ENCODE measurements at places on chromosomes 3 and 15.

DNA sequence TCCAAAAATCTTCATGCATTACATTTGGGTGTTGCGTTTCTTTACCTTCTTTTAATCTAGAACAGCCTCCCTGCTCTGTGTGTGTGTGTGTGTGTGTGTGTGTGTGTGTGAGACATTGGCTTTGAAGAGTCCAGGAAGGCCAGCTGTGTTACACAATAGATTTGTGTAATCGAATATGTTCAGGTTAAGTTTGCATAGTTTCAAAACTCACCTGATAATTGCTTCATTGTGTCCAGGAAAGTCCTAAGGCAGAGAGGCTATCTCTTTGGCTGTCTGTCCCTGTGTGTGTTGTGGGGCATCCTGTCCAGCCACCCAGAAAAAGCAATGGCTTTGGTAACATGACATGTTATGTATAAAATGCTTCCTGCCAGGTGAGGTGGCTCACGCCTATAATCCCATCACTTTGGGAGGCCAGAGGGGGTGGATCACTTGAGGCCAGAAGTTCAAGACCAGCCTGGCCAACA lies 37.5 kb downstream of the ZNF710 start:
- no peak for DNase-seq

DNA sequence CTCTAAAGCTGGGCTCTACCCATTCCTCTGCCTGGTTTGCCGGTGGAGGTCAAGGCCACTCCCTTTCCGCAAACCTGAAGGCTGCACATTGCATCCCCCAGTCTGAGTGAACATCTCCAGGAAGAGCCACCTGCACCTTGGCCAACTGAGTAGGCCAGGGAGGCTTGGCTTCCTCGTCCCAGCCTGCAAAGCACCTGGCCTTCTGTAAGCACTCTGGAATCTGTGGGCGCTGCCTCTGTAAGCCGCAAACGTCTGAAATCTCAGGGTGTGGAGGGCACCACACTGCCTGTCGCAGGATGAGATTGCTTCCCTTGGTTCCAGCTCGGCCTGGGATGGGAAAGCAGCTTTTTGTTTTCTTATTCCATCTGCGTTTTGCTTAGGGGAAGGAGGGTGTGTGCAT lies 81.3 kb downstream of the SEC22A start:
- peak; percentile 3 for DNase-seq

- no peak for DNase-seq
These were observed 199.2 kb upstream of the SLC2A2 start for GRCh38 chr3:171225708-171226107.

DNA sequence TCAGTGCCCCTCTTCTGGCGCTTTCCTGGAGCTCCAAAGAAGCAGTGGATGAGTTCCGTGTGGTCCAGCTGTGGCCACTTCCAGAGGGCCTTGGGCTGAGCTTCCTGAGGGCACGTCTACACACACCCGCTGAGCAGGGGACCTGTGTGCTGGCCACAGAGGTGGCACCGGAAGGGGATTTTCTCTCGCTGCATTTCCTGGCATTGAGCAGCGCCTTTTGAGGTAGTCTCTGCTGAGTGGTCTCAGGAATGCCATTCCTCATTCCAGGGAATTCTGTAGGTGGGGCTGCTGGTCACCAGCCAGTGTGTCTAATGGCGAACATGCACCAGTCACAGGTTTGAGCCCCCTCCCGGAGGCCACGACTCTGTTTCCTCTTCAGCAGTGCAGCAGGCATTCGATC lies 48.1 kb downstream of the AMOTL2 start:
- no peak for DNase-seq

DNA sequence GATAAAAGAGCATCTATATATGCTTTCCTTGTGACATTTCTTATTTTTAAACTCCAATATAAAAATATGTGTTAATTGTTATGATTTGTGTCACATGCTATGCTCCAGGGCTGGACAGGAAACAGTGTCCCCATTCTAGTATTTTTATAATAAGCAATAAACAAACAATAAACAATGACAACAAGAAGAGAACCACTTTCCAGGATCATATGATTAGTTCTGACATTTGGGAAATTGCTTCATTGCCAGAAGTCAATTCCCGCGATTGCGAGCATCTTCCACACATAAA lies 260.9 kb downstream of the FHIT start:
- DNase-seq = no peak

DNA sequence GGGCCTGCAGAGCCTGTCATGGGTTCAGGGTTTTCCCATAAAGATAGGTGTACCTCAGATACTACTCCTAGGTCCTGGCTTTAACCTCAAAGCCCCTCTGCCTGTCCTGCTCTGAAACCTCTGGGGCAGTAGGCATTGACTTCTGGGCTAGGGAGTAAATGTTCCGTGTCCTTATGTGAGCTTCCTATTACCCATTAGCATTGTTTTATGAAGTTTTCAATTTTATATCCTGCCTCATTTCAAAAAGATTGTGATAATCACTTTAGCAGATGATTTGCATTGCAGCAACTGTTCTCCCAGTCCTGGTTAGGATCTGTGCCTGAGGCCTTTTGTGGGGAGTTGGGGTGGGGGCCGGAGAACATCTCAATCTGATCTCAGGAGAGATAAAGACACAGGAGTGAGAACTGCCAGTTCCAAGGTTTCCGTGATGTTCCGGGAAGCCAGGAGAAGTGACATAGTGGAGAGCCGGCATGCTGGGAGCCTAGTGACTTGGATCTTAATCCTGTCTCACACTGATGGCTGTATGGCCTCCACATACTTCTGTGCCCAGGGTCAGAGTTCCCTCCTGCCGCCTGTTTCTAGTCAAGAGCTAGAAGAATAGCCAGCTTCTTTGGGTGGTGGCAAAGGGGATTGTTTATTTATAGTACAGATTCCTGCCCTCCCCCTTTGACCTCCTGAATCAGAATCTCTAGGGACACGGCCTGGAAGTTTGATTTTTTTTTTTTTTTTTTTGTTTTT lies 10.6 kb downstream of the TPM1 start:
- DNase-seq = no peak

DNA sequence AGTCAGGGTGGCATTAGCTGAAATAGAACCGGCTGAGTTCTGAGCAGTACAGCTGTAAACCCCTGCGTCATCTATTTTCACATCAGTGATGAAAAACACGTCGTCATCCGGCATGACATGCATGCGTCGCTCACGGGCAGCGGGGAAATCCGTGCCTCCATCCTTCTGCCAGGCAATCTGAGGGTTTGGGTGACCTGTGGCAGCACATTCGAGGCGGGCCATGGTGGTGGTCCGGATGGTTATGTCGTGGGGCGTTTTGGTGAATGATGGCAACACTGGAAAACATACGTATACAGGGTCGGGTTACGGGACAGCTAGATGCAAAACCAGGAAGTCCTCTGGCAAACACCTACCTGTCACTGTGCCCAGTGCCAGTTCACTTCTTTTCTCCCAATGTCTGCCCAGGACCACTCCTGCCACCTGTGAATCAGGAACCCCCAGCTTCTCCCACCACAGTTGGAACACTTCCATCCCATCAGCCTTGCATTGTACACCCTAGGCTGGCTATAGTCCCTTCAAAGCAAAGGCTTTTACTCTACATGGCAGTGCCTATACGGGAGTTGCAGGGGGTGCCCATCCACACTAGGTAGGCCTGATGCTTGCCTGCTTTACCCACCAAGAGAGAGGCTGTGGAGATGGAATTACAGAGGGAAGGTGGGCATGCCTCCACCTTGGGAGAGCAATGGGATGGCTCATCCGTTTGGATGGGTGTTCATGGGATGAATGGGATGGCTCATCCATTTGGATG lies 116.7 kb downstream of the LRIG1 start:
- DNase-seq = no peak

- DNase-seq = no peak
These were observed 127.0 kb upstream of the ROBO2 start for GRCh38 chr3:76912841-76913383.

- DNase-seq = no peak
These were observed 8.1 kb upstream of the TIGIT start for GRCh38 chr3:114285648-114286230.

- DNase-seq = no peak
These were observed 67.7 kb upstream of the NSMCE3 start for GRCh38 chr15:29337156-29337959.

GRCh38 chr3:61569856-61570580 lies 8.6 kb downstream of the PTPRG start:
- DNase-seq = no peak

DNA sequence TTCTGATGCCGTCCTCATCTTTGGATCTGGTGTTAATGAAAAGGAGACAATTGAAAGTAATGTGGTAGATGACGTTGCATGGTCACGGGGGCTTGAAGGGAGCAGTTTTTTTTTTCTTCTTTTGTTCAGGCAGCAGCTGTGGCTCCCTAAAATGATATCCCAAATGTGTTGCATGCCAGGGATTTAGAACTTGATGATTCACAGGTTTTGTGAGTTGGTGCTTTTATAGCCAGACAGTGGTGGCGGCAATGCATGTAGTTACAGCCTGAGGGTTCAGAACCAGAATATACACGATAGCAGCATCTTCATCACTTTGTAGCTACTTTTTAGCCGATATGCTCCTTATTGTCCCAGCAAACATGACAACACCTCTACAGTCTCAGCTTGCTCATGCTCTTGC lies 133.4 kb downstream of the CHST2 start:
- DNase-seq = no peak

DNA sequence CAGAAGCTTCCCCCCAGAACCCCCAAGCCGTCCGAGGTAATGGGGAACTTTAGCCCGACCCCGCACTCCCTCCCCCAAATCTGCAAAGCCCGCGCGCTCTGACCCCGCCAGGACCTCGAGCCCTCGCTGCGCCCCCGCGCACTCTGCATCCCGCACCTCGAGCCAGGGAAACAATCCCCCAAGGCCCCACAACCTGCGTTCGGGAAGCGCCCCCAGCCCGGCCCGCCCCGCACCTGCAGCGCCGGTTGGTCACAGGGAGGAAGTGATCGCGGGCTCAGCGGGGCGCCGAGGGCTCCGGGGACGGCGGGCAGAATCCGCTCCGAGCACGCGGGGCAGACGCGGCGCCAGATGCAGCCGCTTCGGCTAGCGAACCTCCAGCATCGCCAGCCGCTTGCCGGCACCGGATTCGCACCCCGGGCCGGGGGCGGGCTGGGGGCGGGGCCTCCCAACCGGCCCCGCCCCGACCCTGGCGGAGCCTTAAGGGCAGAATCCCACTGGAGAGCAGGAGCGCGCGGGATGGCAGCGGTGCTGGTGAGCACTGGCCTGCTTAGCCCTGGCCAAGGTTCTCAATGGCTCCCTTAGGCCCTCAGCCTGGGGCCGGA lies at the start of gene CAMKV:
CAMKV (minus strand) TSS at position 382 of the 602 bp plus-strand sequence. CDS start 7,518 bp downstream, outside the sequence.
- DNase-seq = peak; percentile 63

- DNase-seq = no peak
These were observed 3.1 kb downstream of the MESP1 start for GRCh38 chr15:89747708-89748682.

GRCh38 chr3:17162116-17162515 lies 277.4 kb downstream of the PLCL2 start:
- no peak for DNase-seq

- peak; percentile 65 for DNase-seq
These were observed 49.0 kb downstream of the DZIP1L start for GRCh38 chr3:138066383-138066782.

- DNase-seq = no peak
These were observed 724 bp downstream of the RPSA start for GRCh38 chr3:39407259-39407629.

DNA sequence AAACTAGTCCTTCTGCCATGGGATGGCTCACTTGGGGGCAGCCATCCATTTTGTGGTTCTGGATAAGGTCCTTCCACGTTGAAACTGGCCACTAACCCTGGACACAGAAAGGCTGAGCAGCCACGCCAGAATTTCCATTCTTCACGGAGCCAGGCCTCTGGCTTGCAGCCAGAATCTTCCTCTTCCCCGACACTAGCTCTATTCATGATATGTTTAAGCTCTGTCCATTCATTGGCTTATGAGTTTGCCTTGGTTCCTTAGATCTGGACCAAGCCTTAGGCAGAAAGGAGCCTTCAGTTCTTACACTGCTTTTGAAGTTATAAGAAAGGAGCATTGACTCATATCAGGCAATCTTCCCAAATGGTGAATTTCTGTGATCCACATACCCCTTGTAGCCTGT lies 288.4 kb upstream of the GOLGA6L4 start:
- no peak for DNase-seq

DNA sequence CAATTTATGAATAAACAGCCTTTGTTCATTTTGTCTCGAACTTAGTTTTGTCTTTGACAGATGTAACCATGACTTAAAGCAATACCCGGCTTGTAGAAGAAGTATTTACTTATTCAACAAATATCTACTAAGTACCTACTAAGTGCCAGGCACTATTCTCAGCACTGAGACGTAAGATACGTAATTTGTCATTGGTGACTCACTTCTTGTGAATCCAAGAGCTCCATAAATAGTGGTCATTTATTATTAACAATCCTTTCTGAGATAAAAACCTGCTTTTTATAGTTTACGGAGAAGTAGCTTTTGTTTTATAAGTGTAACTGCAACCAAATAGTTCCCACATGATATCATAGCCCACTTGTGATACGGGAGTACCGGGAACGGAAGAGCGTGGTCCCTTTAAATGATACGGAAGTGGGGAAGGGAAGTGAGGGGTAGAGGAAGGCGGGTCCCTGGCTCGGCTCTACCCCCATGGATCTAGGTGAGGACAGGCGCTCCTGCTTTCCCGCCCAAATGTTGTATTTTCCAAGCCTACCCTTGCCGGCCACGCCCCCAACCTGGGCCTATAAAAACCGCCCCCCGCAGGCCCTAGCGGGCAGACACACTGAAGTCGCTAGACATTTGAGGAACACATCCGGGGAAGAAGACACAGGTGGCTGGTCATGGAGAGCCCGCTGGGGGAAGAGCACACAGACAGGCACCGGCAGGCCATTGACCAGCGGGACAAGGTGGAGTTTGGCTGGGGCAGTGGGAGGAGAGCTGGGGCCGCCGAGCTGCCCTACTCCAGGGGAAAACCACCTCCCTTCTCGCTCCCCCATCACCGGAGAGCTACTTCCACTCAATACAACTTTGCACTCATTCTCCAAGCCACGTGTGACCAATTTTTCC lies at the start of gene SAMMSON:
SAMMSON (plus strand) TSS at position 594 of the 888 bp plus-strand sequence.
- DNase-seq = no peak

- DNase-seq = peak; percentile 15
These were observed 352.0 kb downstream of the GAP43 start for GRCh38 chr3:115975353-115975752.

- peak; percentile 75 for DNase-seq
These were observed 3.3 kb downstream of the LRRK1 start for GRCh38 chr15:100922192-100923040.

- no peak for DNase-seq
These were observed 7.5 kb upstream of the TM4SF1 start for GRCh38 chr3:149384911-149385321.

DNA sequence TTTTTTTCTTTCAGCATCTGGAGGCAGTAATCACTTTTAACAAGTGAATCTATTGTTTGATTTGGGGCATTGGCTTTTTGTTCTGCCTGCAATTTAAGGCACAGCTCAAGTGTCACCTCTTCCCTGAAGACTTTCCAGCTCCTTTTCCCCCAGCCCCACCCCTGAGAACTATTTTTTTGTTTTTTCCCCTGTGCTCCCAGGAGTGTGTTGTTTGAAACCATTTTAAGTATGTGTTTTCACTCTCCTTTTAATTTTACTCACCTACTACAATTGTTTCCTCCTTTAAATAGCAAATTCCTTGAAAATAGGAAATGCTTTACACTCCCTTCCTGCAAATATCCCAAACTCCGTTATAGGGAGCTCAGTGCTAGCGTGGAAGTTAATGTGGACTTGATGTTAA lies 286.7 kb upstream of the PROK2 start:
- DNase-seq = no peak

All from GM13977 (cell line).